Nephron progenitor cell (in vitro differentiated cells): ENCODE measurements at places on chromosomes 16 and 17.
A peak's percentile ranks its signal among the peaks of the same experiment; 100 is the strongest.

DNA sequence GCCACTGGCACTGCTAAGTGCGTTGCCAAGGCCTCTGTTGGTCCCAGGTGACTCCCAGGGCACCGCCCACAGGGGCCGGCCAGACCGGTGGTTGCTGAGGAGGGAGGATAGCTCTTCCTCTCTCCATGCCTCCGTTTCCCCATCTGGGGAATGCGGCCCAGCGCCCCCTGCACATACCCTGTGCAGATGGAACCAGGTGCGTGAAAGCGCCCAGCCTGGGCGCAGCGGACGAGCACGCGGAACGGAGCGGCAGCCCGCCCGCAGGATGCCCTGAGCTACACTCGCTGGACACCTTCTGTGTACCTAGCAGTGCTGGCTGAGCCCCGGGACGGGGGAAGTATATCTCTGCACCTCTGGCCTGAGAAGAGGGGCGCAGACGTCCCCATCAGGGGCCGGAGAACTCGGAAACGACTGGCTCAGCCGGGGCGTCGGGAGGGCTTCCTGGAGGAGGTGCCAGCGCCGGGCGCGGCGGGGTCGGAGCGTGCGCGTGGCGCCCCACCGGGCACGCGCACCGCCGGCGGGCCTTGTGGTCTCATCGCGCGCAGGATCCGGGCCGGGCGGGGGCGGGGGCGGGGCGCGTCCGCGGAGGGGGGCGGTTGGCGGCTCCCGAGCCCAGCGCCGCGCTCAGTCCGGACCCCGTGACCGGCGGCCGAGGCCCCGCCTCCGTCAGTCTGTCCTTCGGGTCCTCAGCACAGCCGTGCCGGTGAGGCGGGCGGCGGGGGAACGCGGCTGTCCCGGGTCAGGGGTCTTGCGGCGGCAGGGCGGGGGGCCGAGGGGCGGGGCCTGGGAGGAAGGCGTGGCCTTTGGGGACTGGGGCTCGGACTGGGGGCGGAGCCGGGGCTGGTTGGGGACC is at the start of the genes CCDC78 and HAGHL:
Gene CCDC78, minus strand, starts transcription at position 6 of the 853 bp plus-strand sequence. CDS start 76 bp downstream, outside the sequence.
Gene HAGHL, plus strand, starts transcription at position 669 of the 853 bp plus-strand sequence. CDS start 404 bp downstream, outside the sequence.
- H3K4me3 ChIP-seq, result peak within 1 kb of the TSS; percentile 72
- H3K27ac ChIP-seq, result no peak within 1 kb of the TSS
- no peaks in the 10 kb centered on the region for H3K36me3 ChIP-seq
- peak; percentile 90 for DNase-seq
- peaks cover 12% of the 10 kb centered on the region for H3K27me3 ChIP-seq
- no peaks in the 10 kb centered on the region for H3K4me1 ChIP-seq

DNA sequence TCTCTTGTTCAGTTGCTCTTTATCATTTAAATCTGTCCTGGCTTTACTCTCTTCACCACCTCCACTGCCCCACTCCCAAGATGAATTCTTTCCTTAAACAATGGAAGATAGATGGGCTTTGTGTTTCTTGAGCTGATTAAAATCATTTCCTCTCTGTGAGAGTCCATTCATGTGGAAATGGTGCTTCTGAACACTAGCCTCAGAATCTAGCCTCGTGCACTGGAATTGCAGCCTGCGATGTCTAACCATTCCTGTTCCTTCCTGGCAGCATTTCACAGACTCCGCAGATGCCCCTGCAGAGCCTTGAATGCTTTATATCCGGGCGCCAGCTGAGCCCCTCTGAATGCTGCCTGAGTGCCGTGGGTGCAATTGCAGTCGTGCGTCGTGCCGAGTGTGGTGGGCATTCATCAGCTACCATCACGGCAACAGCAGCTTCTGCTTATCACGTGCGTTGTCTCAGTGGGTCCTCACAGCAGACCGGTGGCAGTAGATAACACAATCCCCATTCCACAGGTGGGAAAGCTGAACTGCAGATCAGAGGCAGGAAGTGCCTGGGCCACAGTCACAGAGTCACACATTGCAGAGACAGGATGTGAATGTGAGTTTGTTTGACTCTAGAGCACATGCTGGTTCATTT is 172.8 kb upstream of the WSCD1 start:
- H3K4me1 ChIP-seq, result peaks cover 54% of the 10 kb centered on the region
- no peak overlapping the region for H3K4me3 ChIP-seq
- peaks cover 16% of the 10 kb centered on the region for H3K27me3 ChIP-seq
- no peak for DNase-seq
- H3K27ac ChIP-seq, result peak overlapping the region; percentile 45

DNA sequence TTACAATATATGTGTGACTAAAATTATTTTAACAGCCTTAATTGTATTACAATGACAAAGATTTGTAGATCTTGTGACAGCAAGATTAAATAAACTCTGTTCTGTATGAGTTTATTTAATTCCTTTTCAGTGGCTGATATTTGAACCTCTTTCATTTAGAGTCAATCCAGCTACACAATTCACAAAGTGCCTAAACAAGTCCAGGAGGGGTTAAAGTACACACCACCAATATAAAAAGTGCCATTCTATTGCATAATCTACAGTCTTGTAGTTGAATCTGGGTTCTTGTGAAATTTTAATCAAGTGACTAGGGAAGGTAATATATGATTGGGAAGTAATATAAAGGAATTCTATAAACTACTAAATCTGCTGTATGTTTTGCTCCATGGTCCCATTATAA is 3.9 kb upstream of the NFAT5 start:
- no peak overlapping the region for H3K27ac ChIP-seq
- no peak for DNase-seq
- peaks cover 3% of the 10 kb centered on the region for H3K27me3 ChIP-seq
- H3K36me3 ChIP-seq, result peaks cover 4% of the 10 kb centered on the region
- H3K4me1 ChIP-seq, result peaks cover 22% of the 10 kb centered on the region

DNA sequence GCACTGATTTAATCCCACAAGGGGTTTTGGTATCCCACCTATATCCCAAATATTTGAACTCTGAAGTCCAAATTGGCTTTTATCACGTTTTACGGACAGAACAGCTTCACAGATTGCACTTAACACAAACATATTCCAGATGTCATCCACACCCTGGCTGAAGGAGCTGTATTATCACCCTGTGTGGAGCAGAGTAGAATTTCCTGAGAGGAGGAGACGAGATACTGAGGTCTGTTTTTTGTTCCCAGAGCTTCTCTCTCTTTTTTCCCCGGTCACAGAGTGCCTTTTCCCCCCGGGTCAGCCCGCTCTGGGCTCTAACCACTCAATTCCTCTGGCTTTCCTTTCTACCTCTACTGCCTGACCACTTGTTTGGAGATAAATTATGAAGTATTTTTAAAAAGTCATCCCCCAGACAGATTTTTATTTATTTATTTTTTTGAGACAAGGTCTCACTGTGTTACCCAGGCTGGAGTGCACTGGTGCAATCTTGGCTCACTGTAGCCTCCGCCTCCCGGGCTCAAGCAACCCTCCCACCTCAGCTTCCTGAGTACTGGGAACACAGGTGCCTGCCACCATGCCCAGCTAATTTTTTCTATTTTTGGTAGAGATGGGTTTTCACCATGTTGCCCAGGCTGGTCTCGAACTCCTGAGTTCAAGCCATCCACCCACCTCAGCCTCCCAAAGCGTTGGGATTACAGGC is 30.7 kb downstream of the DNAH2 start:
- H3K4me3 ChIP-seq, result no peak overlapping the region
- peaks cover 5% of the 10 kb centered on the region for H3K36me3 ChIP-seq
- H3K4me1 ChIP-seq, result peaks cover 18% of the 10 kb centered on the region
- DNase-seq, result no peak
